Kasumi-1 (cell line): ENCODE measurements at places on chromosomes 5 and 9.

GRCh38 chr5:53130266-53130665 lies 20.7 kb upstream of the MOCS2 start:
- DNase-seq = no peak

DNA sequence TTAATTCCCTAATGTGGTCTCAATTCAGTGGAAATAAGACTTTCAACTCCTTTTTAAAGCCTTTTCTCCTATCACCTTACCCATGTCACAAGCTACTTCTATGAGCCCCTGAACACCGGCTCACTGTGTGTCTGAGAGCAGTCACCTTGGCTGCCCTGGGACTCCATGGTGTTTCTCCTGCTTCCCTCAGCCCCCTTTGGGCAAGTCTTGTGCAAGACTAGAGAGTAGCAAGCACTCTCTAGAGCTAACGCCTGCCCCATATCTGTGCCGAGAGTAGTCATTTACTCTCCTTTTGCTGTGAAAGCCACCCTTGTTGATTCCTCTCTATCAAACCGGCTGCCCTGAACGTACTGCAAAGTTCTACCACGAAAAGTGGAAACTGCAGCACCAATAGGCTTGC lies 77.9 kb upstream of the DAB2 start:
- no peak for DNase-seq

DNA sequence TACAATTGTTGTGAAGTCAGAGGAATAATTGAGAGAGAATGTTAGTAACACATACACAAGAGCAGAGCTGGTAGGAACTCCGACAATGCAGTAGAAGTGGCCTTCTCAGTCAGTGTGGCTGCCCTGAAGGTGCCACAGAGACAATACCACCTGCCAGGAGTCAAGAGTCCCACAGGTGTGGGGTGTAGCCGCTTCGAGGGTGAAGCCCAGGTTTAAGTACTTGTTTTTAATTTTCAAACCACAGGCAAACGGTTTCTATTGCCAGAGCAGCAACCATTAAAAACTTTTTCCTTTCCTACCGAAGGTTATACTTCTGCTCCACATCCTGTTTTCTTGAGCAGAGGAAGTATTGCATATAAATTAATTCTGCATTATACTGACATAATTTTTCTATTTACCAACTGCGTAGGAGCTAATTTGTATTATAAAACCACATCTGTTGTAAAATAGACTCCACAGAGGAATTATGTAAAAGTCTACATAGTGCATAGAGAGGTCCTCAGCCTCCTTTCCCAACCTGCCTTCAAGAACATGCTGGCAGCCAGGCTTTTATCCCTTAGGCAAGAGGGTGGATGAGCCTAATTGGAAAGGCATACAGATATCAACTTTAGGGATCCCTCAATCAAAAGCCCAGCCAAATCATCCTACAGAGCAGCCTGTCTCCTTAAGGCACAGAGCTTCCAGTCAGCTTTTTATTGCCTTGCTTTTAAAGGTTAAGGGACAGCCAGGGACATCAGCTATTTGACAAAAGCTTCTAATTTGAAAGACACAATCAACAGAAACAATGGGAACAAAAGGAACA lies 12.9 kb upstream of the ACTBL2 start:
- DNase-seq = peak; percentile 25

- DNase-seq = no peak
Observed at GRCh38 chr5:127583866-127584265, 65.0 kb upstream of the CTXN3 start.

DNA sequence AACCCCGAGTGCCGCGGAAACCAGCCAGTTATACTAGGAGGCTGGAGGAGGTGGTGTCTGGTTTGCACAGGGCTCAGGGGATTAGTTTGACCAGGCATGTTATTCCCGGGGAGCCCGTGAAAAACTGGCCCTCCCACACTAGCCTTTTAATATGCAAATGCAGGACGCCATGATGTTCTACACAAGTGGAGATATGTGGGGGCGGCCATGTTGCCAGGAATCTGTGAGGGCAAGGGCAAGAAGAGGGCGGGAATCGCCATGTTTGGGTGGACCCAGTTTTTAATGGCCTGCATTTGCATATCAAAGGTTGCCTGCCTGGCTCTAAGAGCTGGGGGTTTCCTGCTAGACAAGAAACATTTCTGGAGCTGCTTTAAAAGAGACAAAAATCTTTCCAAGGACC lies 940.7 kb downstream of the CDH18 start:
- no peak for DNase-seq

DNA sequence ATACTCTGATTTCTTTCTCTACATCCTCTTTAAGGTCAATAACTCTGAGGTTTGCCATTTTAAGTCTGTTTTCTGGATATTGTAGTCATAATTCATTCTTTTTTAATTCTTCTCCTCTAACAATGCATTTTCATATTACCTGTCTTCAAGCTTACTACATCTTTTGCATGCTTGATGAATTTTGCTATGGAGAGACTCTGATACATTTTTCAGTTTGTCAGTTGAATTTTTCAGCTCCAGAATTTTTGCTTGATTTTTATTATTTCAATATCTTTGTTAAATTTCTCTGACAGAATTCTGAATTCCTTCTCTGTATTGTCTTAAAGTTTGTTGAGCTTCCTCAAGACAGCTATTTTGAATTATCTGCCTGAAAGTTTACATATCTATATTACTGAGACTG lies 159.8 kb upstream of the ST8SIA4 start:
- DNase-seq = no peak

GRCh38 chr5:98961665-98962344 lies 33.0 kb upstream of the CHD1 start:
- DNase-seq = peak; percentile 29

DNA sequence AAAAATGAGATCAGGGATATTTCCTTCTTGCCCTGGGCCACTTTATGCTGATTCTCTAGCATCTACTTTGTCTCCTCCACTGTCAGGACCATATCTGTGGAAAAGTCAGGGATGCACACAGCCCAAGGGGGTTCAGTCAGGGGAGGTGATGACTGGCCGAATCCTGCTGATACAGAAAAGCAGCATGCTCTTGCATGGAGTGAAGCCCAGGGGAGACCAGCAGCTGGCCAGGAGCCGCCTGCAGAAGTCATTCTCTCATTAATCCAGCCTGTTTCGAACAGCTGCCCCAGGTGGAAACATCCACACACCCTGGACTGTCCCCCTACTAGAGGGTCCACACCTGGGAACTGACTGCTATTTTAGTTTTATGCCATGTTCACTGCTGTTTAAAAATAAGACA lies 177.1 kb downstream of the ATP10B start:
- no peak for DNase-seq

- DNase-seq = peak; percentile 13
Observed at GRCh38 chr5:24623031-24623430, 21.7 kb downstream of the CDH10 start.

GRCh38 chr9:107237873-107238272 lies 45.2 kb upstream of the RAD23B start:
- DNase-seq = no peak

- DNase-seq = no peak
Observed at GRCh38 chr5:54415896-54416601, 39.5 kb upstream of the HSPB3 start.

DNA sequence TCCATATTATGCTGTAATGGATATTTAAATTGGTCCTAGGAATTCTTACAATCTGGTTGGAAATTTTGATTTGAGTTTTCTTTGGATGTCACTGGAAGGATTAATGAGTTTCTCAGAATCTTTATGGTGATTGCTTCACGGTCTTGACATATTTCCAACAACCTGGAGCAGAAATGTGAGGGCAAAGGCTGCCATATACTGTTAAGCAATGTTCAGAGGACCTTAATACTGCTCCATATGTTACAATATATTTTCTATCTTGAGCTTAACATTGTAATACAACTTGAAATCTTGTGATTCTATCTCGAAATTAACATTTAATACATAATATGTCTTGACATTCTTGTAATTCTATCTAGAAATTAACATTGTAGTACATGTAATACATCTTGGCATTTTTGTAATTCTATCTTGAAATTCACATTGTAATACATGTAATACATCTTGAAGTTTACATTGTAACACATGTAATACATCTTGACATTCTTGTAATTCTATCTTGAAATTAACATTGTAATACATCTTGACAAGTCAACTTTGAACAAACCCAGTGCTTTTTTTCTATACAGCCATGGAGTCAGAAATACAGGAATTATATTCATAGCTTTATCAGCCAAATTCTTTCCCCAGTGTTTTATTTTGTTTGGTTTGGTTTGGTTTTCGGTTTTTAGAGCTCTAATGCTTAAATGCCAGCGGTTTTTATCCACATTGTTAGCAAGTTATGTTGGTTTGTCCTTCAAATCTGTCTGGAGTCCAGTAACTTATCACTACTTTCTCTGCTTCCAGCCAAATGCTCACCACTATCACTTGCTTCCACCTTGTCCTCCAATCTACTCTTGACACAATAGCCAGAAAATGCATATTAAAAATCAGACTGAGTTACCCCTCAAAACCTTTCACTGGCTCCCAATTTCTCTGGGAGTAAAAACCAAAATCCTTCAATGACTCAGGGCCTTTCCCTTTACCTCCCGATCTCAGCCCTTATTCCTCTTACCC lies 3.0 kb upstream of the TUT7 start:
- DNase-seq = no peak

GRCh38 chr5:156634301-156634700 lies 215.8 kb upstream of the PPP1R2B start:
- no peak for DNase-seq

DNA sequence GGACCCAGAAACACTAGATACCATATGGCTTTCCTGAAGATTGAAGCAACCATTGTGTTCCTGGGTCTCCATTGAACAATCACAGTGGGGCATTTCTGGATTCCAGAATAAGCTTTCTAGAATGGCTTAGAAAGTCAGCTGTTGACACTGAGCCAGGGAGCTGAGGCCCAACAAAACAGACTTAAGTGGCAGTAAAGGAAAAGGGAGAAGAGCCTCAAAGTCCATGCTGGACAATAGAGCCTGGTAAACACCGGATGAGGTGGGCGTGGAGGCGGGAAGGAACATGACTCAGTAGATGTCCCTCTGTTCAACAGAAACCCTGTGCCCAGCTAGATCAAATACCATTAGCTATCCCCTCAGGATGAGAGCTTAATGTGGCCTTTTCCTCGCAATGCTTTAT lies 14.8 kb downstream of the SPARC start:
- DNase-seq = no peak

DNA sequence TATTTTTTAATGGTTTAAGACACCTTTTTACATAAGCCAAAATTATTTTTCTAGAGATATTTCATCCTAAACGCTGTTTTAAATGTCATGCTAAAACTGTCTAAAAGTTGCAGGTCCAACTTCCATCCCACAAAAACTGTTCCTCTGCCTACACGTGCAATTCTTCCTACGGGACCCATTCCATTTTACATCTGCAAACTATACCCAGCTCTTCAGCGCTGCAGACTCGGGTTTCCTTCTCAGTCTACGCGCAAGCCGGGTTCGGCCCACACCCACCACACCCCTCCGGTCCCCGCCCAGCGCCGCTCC lies 8.7 kb downstream of the RANBP6 start:
- peak; percentile 73 for DNase-seq

- DNase-seq = peak; percentile 85
Observed at GRCh38 chr9:129383561-129384490, 205.8 kb upstream of the IER5L start.

DNA sequence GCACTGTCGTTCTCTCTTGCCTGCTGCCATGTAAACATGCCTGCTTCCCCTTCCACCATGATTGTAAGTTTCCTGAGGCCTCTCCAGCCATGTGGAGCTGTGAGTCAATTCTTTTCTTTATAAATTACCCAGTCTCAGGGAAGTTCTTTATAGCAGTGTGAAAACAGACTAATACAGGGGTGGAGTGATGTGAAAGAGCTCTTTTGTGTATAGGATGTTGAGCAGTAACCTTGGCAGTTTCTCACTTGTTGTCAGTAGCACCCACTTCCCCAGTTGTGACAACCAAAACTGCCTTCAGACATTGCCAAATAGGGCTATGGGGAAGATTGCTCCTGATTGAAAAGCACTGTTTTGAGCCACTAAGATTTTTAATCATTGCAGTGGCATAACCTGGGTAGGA lies 552.2 kb upstream of the ZNF462 start:
- peak; percentile 17 for DNase-seq

DNA sequence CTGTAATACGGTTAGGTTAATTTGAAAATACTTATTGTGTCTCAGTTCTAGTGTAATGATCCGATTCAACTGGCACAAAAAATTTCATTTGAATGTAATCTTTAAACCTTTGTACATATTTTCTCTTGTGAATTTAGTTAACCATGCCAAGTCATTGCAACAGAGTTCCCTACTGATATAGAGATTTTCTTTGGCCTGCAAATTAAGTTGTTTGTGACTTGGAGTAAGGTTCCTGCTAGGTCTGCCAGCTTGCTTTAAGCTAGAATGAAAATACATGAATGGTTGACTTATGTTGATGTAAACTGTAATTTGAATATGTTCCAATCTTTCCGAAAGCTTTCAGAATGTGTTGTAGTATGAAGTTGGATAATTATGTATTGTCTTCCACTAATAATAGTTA lies 1004.1 kb upstream of the EDIL3 start:
- DNase-seq = no peak

- DNase-seq = no peak
Observed at GRCh38 chr5:146025114-146025680, 80.2 kb downstream of the PLAC8L1 start.

DNA sequence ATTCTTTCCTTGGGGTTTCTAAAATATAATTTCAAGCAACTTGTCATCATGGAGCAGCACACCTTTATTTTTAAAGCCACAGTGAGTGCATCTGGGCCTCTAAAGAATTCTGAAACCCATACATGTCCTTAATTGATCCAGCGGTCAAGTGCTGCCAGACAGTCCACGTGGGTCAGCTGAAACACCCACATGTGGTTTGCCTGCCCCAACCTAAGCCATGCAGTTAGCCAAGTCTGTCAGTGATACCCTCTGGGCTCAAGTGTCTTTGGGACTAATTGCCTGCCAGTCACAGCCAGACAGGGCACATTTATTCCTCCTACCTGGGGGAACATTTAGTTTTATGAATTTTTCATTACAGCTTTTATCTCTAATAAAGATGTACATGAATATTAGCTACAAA lies 291.4 kb upstream of the SLC30A5 start:
- no peak for DNase-seq

DNA sequence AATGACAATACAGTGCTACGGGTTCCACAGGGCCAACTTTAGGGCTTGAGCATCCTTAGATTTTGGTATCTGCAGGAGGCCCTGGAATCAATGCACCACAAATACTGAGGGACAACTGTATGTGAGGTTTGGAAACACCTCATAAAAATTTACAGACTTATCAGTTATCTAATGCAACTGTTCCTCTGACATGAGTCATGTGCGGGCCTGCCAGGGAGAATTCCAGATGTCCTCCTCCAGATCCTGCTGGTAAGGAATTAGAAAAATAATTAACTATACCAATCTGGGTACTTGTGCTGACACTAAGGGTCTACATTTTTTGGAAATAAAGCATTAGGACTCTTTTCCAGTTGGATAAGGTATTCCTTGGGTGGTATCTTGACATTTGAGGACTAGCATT lies 333.3 kb downstream of the ARRDC3 start:
- DNase-seq = no peak

- DNase-seq = no peak
Observed at GRCh38 chr9:714675-715074, 126.8 kb upstream of the DMRT1 start.

DNA sequence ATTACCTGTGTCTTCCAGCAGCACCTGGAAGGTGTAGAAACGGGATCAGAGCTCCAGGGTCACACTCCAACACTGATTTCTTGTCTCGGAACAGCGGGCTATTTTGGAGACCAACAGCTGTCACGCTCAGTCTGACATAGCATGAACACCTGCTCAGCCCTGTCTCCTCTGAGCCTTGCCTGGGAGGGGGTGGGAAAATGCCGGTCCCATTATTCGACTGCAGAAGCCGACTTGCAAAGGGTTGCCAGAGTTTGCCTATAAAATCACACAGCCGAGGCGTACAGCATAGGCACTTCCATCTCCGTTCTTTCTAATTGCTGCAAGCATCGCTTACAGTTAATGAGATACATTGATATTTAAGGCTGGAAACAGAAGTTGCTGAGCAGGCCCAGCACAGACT lies 300.8 kb upstream of the MSX2 start:
- DNase-seq = no peak
